ENCODE measurements at places on chromosomes 5 and 9.

- no peak for DNase-seq
Measured at GRCh38 chr5:177610131-177610769, 10.3 kb downstream of the B4GALT7 start.

DNA sequence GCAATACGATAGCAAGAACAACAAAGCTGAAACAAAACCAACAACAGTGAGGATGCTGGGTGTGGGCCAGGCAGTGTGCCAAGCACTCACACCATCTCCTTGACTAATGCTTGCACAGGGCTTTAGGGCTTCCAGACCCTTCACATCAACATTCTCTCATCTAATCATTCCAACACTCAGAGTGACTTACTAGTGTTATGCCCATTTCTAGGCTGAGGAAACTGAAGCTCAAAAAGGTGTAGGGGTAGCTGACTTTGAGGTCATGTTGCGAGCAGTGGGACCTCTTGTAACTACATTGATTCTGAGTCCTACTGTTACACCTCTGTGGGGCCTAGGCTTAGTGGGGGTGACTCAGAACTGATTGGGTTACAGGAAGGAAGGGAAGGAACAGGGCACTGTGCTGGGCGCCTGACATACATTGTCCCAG lies 9.7 kb downstream of the ANGPTL2 start:
- no peak for DNase-seq

- DNase-seq = no peak
Measured at GRCh38 chr5:150141544-150142184, 14.0 kb downstream of the PDGFRB start.

GRCh38 chr5:53303105-53303504 lies 177.3 kb upstream of the FST start:
- DNase-seq = peak; percentile 62

- DNase-seq = no peak
Measured at GRCh38 chr9:75027187-75028107, 646 bp downstream of the CARNMT1 start.

- DNase-seq = no peak
Measured at GRCh38 chr5:72140711-72141110, 33.4 kb downstream of the MAP1B start.

All from GM04503 (cell line).